ENCODE measurements at places on chromosomes 3 and 15.

- no peak for DNase-seq
Observed at GRCh38 chr15:59283717-59284391, 77.2 kb downstream of the LDHAL6B start.

DNA sequence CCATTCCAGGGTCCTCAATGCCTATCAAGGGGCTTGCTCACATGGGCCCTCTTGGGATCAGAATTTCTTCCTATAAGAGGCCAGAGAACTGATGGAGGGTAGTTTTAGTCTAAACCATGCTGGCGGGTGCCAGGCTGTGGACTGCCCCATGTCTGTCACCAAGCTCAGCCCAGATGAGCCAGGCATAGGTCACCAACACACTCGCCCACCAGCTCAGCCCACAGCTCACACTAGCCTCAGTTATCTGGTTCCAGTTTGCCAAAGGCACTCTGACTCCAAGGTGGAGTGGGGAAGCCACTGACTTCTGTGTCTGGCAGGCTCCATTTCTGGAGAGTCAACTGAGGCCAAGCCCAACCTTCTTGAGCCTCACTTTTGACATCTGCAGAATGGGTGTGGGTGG lies 50.7 kb upstream of the INSYN1 start:
- DNase-seq, result no peak

GRCh38 chr3:14096742-14097141 lies 27.9 kb downstream of the CHCHD4 start:
- no peak for DNase-seq

DNA sequence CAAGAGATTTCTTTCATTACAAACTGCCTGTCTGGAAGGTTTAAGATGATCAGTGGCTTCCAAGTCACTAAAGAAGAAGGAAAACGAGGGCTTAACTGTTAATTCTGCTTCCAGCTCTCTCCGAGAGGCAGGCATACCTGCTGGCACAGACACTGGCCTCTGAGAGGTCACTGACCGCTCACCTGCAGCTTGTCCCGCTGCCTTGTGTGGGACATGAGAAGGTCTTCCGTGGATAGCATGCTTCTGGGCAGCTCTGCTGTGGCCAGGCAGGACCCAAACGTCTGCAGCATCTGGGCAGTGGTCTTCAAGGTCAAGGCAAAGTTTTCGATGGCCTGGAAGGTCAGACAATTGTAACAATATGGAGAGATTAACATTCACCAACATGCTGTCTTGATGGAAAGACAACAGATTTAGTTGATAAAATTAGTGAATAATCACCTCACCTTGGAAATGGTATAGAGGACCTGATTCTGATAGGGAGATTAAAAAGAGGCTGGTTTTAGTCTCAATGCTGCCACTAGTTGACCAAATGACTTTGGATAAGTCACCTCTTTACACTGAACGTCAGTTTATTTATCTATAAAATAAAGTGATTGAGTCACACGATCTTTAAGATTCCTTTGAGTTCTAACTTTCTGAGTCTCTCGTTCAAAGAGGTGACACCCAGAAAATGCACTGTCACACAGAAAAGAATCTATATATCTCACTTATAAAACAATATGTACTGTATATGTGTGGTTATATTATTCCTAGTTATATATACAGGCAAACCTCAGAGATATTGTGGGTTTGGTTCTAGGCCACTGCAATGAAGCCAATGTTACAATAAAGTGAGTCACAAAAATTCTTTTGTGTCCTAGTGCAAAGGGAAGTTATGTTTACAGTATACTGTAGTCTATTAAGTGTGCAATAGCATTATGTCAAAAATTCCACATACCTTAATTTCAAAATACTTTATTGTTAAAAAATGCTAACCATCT lies 65.1 kb downstream of the B3GNT5 start:
- no peak for DNase-seq

- no peak for DNase-seq
Observed at GRCh38 chr15:25864966-25865365, 1.8 kb upstream of the ATP10A start.
